ENCODE measurements at places on chromosomes 5 and 9.

DNA sequence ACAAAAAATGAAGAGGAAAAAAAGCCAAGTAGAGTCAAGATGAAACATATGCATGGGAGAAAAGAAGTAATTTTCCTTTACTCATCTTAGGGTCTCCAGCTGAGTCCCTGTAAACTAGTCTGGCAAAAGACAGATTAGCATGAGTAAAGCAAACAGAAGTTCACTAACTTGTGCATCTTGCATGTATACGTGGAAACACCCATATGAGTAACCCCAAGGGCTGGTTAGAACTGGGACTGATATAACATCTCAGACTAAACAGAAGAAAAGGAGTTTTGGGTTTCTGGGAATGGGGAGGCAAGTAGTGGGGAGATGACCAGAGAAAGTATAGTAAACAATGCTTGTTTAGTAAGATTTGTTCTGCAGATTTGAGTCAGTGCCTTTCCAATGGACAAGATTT is 20.1 kb upstream of the GLDC start:
- H3K27ac ChIP-seq: no peak overlapping the region
- H3K27me3 ChIP-seq: no peaks in the 10 kb centered on the region
- DNase-seq: no peak
- H3K4me1 ChIP-seq: peaks cover 2% of the 10 kb centered on the region

- no peak overlapping the region for H3K27ac ChIP-seq
- peaks cover 4% of the 10 kb centered on the region for H3K27me3 ChIP-seq
- no peaks in the 10 kb centered on the region for H3K36me3 ChIP-seq
- no peak for DNase-seq
- H3K4me1 ChIP-seq: peaks cover 2% of the 10 kb centered on the region
- no peak overlapping the region for H3K4me3 ChIP-seq
Observed at GRCh38 chr5:57012511-57012910, 60.6 kb upstream of the MIER3 start.

GRCh38 chr5:74201334-74202081 is 439.0 kb downstream of the ENC1 start:
- H3K27ac ChIP-seq: no peak overlapping the region
- DNase-seq: no peak
- H3K4me3 ChIP-seq: no peak overlapping the region
- H3K36me3 ChIP-seq: no peaks in the 10 kb centered on the region

DNA sequence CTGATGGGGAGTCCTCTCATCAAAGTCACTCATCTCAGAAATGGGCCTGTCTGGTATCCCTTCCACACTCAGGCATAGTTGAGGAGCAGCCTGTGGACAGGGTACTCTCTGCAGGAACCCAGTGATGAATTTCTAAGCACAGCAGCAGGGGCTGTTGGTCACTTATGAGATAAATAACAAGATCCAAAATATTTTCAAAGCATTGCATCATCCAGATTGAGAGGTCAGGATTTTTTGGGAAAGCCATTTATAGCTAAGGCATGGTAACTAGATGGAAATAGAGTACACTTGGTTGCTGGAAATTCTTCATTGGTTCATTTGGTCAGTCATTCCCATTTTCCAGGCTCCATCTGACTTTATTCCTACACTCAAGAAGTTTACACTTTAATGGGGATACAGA is 246.8 kb upstream of the RAI14 start:
- DNase-seq: no peak
- H3K4me3 ChIP-seq: no peak overlapping the region
- H3K4me1 ChIP-seq: no peaks in the 10 kb centered on the region

- no peak for DNase-seq
- no peaks in the 10 kb centered on the region for H3K36me3 ChIP-seq
- H3K27me3 ChIP-seq: no peaks in the 10 kb centered on the region
- no peak overlapping the region for H3K27ac ChIP-seq
- peaks cover 2% of the 10 kb centered on the region for H3K4me1 ChIP-seq
Observed at GRCh38 chr5:56148453-56148971, 84.6 kb downstream of the ANKRD55 start.

GRCh38 chr9:35691334-35691650 is 1.6 kb upstream of the TPM2 start:
- no peak for DNase-seq
- peak overlapping the region; percentile 95 for H3K4me3 ChIP-seq
- H3K27ac ChIP-seq: peak overlapping the region; percentile 79

DNA sequence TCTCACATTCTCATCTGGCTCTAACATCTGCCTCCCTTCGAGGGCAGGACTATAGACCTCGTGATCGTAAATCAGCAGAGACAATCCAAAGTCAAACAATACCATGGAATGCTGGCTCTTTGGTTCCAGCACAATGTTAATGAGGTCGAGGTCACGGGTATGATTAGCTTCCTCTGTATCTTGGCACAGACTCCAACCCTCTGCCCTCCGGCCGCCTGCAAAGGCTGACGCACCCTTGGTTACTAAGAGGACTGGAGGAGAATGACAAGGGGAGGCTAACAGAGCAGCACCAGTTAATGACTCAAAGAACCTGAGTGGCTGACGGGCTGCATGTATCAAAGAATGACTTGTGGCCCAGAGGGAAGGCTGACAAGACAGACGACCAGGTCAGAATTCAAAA is 10.1 kb downstream of the LHFPL2 start:
- H3K36me3 ChIP-seq: peaks cover 5% of the 10 kb centered on the region
- H3K27ac ChIP-seq: no peak overlapping the region
- no peak for DNase-seq
- H3K27me3 ChIP-seq: no peaks in the 10 kb centered on the region
- peaks cover 30% of the 10 kb centered on the region for H3K4me1 ChIP-seq

DNA sequence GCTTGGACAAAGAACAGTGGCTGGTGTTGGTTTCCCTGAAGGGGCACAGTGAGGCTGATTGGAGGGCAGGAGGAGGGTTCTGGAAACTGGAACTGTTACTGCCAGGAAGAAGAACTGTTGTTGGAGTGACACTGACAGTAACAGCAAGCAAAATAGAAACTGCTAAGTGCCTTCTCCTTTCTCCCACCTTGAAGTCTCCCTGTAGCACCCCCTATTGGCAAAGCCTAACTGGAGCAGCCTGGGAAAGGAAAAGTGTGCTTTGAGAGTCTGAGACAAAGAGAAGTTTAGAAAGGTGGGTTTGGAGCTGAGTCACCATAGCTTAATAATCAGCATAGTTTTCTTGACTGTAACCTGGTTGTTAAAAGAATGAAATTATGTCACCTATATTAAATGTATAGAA is 2.5 kb upstream of the TMEM174 start:
- H3K27me3 ChIP-seq: peaks cover 23% of the 10 kb centered on the region
- no peak overlapping the region for H3K4me3 ChIP-seq
- DNase-seq: no peak
- H3K27ac ChIP-seq: no peak overlapping the region

- no peak overlapping the region for H3K27ac ChIP-seq
- no peaks in the 10 kb centered on the region for H3K36me3 ChIP-seq
- peaks cover 2% of the 10 kb centered on the region for H3K27me3 ChIP-seq
- H3K4me1 ChIP-seq: no peaks in the 10 kb centered on the region
- DNase-seq: no peak
Observed at GRCh38 chr5:94841598-94842322, 223.3 kb downstream of the SLF1 start.

DNA sequence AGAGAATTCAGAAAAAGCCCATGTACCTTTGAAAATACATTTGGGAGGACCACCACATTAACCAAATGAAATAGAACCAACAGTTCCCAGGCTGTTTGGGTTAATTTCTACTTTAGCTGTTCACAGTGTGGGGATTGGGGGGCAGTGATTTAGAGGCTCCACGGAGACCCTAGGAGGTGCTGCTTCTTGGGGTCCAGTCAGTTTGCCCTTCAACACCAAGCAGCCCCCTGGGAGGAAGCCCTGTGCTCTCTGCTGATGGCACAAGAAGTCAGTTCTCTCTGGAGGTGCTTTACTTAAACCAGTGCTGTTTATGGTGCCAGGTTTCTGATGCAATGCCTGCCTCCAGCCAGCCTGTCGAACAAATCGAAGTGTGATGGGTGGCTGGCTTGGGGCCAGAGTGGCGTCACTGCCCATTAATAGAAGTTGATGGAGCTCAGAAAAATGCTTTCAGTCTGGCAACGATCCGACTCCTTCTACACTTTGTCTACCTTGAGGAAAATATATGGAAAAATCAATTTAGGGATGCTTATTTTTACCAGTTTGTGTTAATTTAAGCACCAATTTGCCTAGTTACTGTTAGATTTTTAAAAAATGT is 134.0 kb downstream of the SNX18 start:
- no peak overlapping the region for H3K4me3 ChIP-seq
- DNase-seq: no peak
- H3K36me3 ChIP-seq: peaks cover 5% of the 10 kb centered on the region
- H3K27me3 ChIP-seq: no peaks in the 10 kb centered on the region
- H3K4me1 ChIP-seq: peaks cover 23% of the 10 kb centered on the region

DNA sequence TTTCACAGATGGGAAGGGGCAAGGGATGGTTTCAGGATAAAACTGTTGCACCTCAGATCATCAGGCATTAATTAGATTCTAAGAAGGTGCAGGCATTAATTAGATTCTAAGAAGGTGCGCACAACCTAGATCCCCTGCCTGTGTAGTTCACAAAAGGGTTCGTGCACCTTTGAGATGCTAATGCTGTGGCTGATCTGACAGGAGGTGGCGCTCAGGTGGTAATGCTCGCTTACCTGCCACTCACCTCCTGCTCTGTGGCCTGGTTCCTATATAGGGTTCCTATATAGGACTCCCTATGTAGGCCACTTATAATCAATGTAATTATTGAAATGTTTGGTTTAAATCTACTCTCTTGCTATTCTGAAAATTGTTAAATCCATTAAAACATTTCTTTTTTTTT is 171.0 kb downstream of the MSX2 start:
- DNase-seq: no peak
- H3K4me3 ChIP-seq: no peak overlapping the region
- H3K36me3 ChIP-seq: no peaks in the 10 kb centered on the region

GRCh38 chr9:89602978-89603766 is 1.6 kb upstream of the GADD45G start:
- peaks cover 15% of the 10 kb centered on the region for H3K4me1 ChIP-seq
- no peaks in the 10 kb centered on the region for H3K36me3 ChIP-seq
- peak overlapping the region; percentile 84 for H3K4me3 ChIP-seq
- H3K27ac ChIP-seq: peak overlapping the region; percentile 31
- peak; percentile 81 for DNase-seq
- peaks cover 2% of the 10 kb centered on the region for H3K27me3 ChIP-seq

DNA sequence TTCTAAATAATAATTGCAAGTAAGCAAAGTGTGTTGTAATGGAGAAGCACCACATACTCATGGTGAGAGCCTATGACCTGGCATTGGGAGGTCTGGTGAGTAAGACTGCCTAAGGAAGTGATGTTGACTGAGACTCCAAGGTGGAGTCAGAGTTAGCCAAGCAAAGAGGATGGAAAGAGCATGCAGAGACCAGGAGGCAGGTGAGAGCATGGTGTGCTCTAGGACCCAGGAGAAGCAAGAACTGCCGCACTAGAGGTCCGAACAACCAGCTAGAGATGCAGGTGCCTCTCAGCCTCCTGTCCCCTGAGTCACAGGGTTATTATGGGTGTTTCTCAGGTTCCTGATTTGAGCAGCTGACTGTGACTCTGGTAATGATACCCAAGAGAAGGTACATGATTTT is 27.3 kb downstream of the ANP32B start:
- DNase-seq: peak; percentile 27
- H3K4me3 ChIP-seq: peak overlapping the region; percentile 40
- H3K27ac ChIP-seq: peak overlapping the region; percentile 39
- H3K36me3 ChIP-seq: peaks cover 37% of the 10 kb centered on the region

GRCh38 chr9:105458404-105458803 is 10.6 kb downstream of the FSD1L start:
- no peaks in the 10 kb centered on the region for H3K4me1 ChIP-seq
- H3K4me3 ChIP-seq: no peak overlapping the region
- no peaks in the 10 kb centered on the region for H3K27me3 ChIP-seq
- no peak overlapping the region for H3K27ac ChIP-seq
- DNase-seq: no peak

- H3K4me3 ChIP-seq: peak overlapping the region; percentile 77
- no peaks in the 10 kb centered on the region for H3K36me3 ChIP-seq
- DNase-seq: peak; percentile 10
- H3K4me1 ChIP-seq: peaks cover 38% of the 10 kb centered on the region
Observed at GRCh38 chr9:126470241-126470993, 143.3 kb upstream of the LMX1B start.

DNA sequence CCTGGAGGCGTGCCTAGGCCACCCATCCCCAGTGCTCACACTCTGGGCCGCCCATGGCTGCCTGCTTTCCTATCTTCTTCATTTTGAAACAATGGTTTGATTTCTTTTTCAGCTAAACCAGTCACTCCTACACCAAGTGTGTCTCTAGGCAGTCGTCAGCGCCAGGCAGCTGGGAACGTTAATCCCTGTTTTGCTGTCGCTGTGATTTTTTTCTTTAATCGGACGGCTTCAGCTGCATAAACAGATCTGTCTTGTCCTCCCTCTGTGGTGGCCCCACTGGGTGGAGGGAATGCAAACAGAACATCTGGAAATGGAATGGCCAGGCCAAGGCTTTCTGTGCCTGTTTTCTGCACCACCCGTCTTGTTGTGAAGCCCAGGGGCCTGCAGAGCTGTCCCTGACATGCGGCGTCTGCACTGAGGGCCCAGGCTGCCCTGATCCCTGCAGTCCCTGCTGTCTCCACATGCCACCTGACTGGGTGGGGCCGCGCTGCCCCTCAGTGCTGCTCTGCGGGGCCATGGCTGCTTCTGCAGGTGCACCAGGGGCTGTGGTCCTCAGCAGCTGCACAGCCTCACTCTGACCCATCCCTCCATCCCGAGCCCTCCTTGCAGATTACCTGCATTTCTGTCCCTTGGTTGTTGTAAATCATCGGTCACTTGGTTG is 51.5 kb downstream of the WNK2 start:
- no peak for DNase-seq
- no peak overlapping the region for H3K4me3 ChIP-seq
- no peak overlapping the region for H3K27ac ChIP-seq
- H3K36me3 ChIP-seq: peaks cover 2% of the 10 kb centered on the region
- H3K4me1 ChIP-seq: no peaks in the 10 kb centered on the region

DNA sequence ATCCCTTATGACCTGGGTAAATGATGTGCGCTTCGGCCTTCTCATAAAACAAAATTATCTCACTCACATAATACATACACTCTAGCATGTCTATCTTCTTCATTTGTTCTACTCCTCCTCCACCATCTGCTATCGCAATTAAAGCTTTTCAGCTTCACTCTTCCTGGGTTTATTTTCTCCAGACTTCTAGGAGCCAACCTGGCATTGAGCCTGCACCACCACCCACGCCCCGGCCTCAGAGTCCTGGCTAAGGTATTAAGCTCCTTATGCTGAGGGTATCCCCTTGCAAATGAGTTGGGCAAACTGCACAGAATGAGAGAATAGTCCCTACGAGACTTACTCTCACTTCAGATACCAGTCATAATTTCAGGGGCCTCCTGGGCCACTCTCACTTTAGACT is 236.1 kb upstream of the CDH12 start:
- H3K27ac ChIP-seq: no peak overlapping the region
- H3K4me1 ChIP-seq: no peaks in the 10 kb centered on the region
- H3K4me3 ChIP-seq: no peak overlapping the region
- no peaks in the 10 kb centered on the region for H3K36me3 ChIP-seq

- no peaks in the 10 kb centered on the region for H3K4me1 ChIP-seq
- H3K36me3 ChIP-seq: no peaks in the 10 kb centered on the region
- peaks cover 6% of the 10 kb centered on the region for H3K27me3 ChIP-seq
- no peak overlapping the region for H3K27ac ChIP-seq
- no peak for DNase-seq
- no peak overlapping the region for H3K4me3 ChIP-seq
Observed at GRCh38 chr5:35886381-35886780, 29.7 kb downstream of the IL7R start.

Data from memory B cell (primary cell).